Smooth muscle cell of bladder (primary cell): ENCODE measurements at places on chromosomes 7 and 10. TPM values are rescaled to one million over a fixed set of nuclear protein-coding genes. Genes with fewer than 3 reads are reported as not detected.

The ANKRD61 gene
- not detected in 2 replicates for total RNA-seq

The OR2A5 gene
- not detected in 2 replicates for total RNA-seq

The DNAJB9 gene
- 38.5 and 58.1 TPM in 2 replicates for total RNA-seq

The GJD4 gene
- not detected in 2 replicates for total RNA-seq
